Subcutaneous adipose tissue (tissue), 4 donors: ENCODE measurements at places on chromosomes 16 and 17. TPM values are rescaled to one million over a fixed set of nuclear protein-coding genes. Genes with fewer than 3 reads are reported as not detected.

CHST4 gene
- 2.2 TPM for total RNA-seq

MPV17L gene
- 16.7 TPM for total RNA-seq

CFAP52 gene
- total RNA-seq: not detected

GPR179 gene
- not detected for total RNA-seq

ENDOV gene
- 17.5 TPM for total RNA-seq

RGS11 gene
- 20.2 TPM for total RNA-seq

TMEM92 gene
- not detected for total RNA-seq

CACNG5 gene
- not detected for total RNA-seq

CDH3 gene
- total RNA-seq: 0.34 TPM

MYCBPAP gene
- total RNA-seq: not detected

RHBDL3 gene
- total RNA-seq: not detected
